ENCODE measurements at places on chromosomes 5 and 9. TPM values are rescaled to one million over a fixed set of nuclear protein-coding genes. Genes with fewer than 3 reads are reported as not detected.

NR4A3 gene
- 0.26 TPM for total RNA-seq

SLC36A3 gene
- total RNA-seq, result not detected

HAPLN1 gene
- 2.3 TPM for total RNA-seq

- no peaks in the 10 kb centered on the region for H3K4me1 ChIP-seq
- DNase-seq, result no peak
- H3K4me3 ChIP-seq, result no peak overlapping the region
- H3K36me3 ChIP-seq, result no peaks in the 10 kb centered on the region
Measured at GRCh38 chr5:134554319-134555222, 29.1 kb downstream of the JADE2 start.

GRCh38 chr5:25481463-25481862 is 836.7 kb upstream of the CDH10 start:
- H3K27me3 ChIP-seq, result no peaks in the 10 kb centered on the region
- peak overlapping the region; percentile 70 for H3K27ac ChIP-seq
- H3K36me3 ChIP-seq, result no peaks in the 10 kb centered on the region
- peaks cover 12% of the 10 kb centered on the region for H3K4me1 ChIP-seq
- peak; percentile 6 for DNase-seq

- H3K4me1 ChIP-seq, result peaks cover 28% of the 10 kb centered on the region
- no peaks in the 10 kb centered on the region for H3K36me3 ChIP-seq
- H3K27ac ChIP-seq, result no peak overlapping the region
- no peaks in the 10 kb centered on the region for H3K27me3 ChIP-seq
- no peak overlapping the region for H3K4me3 ChIP-seq
Measured at GRCh38 chr5:127094161-127094814, 21.0 kb upstream of the C5orf63 start.

DNA sequence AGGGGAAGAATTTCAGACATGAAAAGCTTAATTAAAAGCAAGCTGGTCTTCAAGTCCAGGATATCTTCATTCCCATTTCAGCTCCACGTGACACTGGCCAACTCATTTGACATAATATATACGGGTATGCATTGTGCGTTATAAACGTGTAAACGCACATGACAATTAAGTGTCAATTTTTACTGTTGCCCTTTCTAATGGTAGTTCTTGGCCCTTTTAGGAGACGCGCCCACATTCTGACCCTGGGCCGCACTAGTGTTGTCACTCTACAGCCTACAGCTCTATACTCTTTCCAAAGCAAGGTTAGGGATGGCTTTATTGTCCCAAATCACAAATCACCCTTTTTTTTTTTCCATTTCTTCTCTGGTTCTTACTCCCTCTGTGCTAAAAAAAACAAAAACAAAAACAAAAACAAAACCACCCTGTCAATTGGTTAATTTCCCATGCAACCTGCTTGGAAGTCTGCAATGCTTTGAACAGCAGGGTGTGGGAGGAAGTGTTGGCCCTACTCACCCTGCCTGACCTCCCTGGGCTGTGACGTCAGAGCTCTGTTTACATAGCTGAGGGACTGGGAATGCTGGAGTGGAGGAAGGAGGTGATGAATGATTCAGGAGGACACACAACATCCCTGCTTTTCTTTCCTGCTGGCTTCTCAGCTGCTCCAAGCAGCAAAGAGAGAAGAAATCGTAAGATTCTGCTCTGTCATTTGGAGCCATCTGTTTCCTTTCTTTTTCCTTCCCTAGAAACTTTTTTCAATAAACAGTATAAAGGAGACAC is 19.3 kb downstream of the RFK start:
- peaks cover 17% of the 10 kb centered on the region for H3K4me1 ChIP-seq
- no peaks in the 10 kb centered on the region for H3K36me3 ChIP-seq
- DNase-seq, result peak; percentile 36
- H3K27ac ChIP-seq, result no peak overlapping the region
- H3K27me3 ChIP-seq, result no peaks in the 10 kb centered on the region

Measured in neural progenitor cell (in vitro differentiated cells).